ENCODE measurements at places on chromosomes 5 and 9. TPM values are rescaled to one million over a fixed set of nuclear protein-coding genes. Genes with fewer than 3 reads are reported as not detected.

DNA sequence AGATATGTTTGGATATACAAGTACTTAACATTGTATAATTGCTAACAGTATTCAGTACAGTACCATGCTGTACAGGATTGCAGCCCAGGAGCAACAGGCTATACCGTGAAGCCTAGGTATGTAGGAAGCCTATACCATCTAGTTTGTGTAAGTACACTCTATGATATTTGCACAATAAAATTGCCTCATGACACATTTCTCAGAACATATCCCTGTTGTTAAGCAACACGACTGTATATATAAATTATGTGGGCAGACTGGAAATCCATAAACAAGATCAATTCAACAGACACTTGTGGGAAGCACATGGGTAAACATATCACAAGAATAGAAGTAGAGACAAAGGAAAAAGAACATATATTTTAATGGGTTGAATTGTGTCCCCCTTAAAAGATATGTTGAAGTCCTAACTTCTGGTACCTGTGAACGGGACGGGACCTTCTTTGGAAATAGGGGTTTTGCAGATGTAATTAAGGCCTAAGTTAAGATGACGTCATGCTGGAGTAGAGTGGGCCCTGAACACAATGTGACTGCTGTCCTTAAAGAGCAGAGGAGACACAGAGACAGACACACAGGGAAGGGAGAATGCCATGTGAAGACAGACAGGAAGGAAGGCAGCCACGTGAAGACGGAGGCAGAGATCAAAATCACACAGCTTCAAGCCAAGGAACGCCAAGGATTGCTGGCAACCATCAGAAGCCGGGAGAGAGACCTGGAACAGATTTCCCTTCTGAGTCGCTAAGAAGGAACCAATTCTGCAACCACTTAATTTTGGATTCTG, 76.3 kb downstream of the SCAI start:
- no peak for DNase-seq

DNA sequence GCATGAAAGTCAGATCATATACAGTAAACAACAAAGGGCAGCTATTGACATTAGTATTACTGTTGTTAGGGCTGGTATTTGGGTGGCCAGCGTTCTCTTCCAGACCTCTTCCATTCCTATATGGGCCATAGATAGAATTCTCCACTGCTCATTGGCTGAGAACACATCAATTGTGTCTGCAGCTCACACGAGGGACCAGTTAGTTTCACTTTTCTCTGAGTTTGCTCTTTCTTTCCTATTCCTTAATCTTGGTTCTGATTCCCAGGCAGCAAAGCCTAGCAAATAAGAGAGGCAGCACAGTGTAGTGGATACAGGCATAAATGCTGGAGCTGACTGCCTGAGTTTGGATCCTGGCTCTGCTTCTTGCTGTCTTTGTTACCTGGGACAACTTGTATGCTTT, 476.4 kb downstream of the SPOCK1 start:
- DNase-seq, result no peak

DNA sequence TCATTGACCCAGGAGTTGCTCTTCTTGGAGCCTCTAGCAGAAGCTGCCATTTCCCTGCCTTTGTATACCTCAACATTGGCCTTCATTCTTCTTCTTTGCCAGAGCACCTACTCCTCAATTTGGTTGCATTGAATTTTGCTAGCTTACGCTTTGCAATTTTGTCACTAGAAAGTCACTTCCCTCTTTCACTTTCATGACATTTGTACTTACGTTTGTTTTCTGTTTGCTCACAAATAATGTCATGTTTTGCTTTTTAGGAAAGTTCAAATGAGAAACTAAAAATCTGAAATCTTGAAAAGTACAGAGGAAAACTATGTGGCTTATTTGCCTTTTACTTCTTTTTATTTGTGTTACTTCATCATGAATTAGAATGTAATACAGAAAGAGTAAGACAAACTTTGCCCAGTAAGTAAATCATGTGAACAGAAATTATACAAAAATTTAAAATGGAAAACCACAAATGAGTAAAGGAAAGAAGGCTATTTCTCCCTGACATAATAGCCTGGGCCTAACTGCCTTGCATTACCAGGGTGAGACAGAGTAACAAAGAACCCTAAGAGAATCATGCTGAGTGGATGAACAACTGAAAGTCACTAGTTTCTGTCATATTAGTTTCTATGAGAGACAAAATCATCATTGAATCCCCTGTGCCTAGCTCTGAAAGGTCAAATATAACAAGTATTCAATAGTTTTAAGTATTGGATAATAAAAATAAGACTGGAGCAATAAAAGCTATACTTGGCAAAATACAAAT, 7.4 kb upstream of the IFNA1 start:
- DNase-seq, result no peak

- DNase-seq, result no peak
Observed at GRCh38 chr5:63555874-63556273, 406.4 kb downstream of the HTR1A start.

The PSAT1 gene
- total RNA-seq, result 91.8 TPM

The BNC2 gene
- not detected for total RNA-seq
